Stimulated activated CD4-positive, alpha-beta T cell treated with anti-CD3 and anti-CD28 coated beads, Interleukin-1b, Interleukin-23, amount 100 ng/mL, for 4 hours (primary cell): ENCODE measurements at places on chromosomes 4 and X.

DNA sequence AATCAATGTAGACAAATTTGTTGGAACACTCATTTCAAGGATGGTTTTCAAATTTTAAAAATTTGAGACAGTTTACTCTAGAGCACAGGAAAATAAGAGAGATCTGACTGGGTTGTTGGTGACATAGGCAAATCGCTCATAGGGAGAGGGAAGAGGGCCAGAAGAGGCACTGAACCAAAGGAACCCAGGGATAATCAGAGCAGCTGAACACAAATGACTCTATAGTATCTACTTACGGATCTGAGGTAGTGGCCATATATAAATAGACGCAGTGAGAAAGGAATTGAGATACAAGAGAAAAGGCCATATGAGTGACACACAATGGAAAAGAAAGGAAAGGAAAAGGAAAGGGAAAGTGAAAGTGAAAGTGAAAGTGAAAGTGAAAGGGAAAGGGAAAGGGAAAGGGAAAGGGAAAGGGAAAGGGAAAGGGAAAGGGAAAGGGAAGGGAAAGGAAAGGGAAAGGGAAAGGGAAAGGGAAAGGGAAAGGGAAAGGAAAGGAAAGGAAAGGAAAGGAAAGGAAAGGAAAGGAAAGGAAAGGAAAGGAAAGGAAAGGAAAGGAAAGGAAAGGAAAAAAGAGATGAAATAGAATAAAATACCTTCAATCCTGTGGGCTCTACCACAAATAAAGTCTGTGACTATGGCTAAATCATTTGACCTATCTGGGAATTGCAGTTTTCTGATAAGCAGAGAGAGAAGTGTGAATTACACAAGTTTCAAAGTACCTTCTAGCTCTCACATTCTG is 759.2 kb downstream of the DMD start:
- DNase-seq = no peak

DNA sequence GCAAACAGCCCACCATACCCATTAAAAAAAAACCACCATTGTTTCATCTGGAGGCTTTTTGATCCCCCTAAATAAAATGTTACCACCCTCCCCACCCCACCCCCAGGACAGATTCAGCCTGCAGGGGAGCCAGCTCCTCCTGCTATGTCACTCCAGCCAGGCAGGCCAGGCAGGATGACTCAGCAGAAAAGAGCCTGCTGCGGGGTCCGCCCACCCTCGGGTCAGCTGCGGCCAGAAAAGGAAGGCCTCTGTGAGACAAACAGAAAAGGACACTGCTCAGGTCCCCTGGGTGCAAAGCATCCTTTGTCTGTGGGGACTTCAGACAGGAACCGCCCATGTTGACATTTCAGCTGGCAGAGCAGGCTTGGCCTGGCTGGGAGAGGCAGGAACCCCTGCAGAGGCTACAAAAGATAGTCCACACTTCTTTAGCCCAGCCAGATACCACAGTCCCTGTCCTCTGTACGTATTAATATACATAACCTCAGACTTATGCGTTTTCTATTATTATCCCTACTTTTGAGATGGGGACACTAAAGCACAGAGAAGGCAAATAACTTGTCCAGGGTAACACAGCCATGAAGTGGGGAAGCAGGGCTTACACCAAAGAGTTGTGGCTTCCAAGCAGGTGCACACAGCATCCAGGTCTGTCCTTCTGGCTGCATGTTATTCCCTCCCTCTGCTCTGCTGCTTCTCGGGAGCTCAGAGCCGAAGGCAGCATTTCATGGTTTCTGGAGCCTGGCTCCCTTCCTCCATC is 147.7 kb downstream of the CPEB2 start:
- no peak for DNase-seq

GRCh38 chr4:40730091-40730679 is 19.6 kb upstream of the NSUN7 start:
- no peak for DNase-seq

GRCh38 chr4:82954212-82954611 is 53.7 kb downstream of the THAP9 start:
- no peak for DNase-seq

DNA sequence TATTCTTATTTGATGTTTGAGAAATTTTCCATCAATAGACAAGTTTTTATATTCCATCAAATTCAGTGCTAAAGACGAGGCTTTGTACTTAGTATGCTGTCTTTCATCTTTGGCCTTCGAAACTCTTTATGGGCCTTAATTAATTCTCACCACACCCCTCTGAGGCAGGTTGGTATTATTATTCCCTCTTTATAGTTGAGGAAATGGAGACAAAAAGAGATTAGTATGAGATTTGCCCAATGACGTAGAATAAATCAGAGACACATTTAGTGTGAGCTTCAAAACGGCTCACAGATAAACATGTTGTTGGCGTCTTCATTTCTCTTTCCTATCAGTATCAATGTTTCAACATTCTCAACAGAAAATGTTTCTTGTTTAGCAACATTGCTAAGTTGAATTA is 35.9 kb upstream of the PTPN13 start:
- no peak for DNase-seq

- no peak for DNase-seq
Measured at GRCh38 chrX:2490634-2491033, 10.1 kb downstream of the DHRSX start.

- DNase-seq = no peak
Measured at GRCh38 chr4:2572076-2572475, 35.6 kb downstream of the FAM193A start.

GRCh38 chrX:49726966-49727365 is 31.2 kb upstream of the PAGE1 start:
- no peak for DNase-seq

- DNase-seq = peak; percentile 11
Measured at GRCh38 chrX:23694606-23695005, 27.3 kb downstream of the PRDX4 start.

DNA sequence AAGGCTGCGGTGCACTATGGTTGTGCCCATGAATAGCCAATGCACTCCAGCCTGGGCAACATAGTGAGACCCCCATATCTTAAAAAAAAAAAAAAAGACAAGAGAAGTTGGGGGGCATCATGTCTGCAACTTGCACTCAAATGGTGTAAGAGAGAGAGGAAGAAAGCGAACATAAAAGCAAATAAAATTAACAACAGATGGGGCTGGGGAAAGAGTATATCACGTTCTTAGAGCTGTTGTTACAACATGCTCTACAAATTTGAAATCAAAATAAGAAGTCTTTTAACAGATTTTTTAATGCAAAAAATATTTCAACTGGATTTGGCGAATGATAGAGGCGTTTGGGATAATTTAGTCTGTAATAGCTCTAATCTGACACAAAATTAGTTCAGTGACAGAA is 144.9 kb downstream of the FNIP2 start:
- DNase-seq = no peak

- DNase-seq = no peak
Measured at GRCh38 chr4:186200516-186200915, 9.1 kb downstream of the CYP4V2 start.

- no peak for DNase-seq
Measured at GRCh38 chr4:79213010-79213409, 112.9 kb downstream of the NAA11 start.

DNA sequence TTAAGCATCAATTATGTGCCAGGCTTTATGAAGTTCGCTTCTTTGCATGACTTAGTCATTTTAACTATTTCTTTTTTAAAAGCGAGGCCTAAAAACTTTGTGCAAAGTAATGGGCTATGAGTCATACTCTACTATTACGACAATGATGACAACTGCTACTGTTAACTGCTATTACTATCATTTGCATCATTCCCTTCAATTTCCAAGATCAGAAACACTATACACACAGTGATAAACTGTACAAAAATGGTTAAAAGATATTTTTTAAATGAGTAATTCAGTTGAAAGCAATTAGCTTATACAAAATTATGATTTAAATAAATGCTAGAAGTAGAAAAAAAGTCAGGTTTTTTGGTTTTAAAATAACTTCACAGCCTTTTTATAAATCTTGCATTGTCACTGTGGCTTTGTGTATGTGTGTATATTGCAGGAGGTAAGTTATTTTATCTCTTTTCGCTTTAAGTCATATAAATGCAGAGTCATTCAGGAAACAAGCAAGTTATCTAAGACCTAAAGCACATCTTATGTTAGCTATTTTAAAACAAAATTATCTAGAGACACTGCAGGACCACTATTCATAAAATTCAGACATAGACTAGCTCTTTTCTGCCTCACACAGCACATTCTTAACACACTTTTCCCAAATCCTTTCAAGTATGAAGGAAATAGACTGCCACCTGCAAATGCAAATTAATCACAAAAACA is 18.5 kb upstream of the CXCL3 start:
- no peak for DNase-seq

GRCh38 chr4:34091451-34091850 is 2152.9 kb downstream of the ARAP2 start:
- no peak for DNase-seq

- DNase-seq = no peak
Measured at GRCh38 chr4:134328741-134329140, 127.2 kb upstream of the PABPC4L start.

GRCh38 chr4:8850074-8850829 is 21.4 kb downstream of the HMX1 start:
- no peak for DNase-seq

DNA sequence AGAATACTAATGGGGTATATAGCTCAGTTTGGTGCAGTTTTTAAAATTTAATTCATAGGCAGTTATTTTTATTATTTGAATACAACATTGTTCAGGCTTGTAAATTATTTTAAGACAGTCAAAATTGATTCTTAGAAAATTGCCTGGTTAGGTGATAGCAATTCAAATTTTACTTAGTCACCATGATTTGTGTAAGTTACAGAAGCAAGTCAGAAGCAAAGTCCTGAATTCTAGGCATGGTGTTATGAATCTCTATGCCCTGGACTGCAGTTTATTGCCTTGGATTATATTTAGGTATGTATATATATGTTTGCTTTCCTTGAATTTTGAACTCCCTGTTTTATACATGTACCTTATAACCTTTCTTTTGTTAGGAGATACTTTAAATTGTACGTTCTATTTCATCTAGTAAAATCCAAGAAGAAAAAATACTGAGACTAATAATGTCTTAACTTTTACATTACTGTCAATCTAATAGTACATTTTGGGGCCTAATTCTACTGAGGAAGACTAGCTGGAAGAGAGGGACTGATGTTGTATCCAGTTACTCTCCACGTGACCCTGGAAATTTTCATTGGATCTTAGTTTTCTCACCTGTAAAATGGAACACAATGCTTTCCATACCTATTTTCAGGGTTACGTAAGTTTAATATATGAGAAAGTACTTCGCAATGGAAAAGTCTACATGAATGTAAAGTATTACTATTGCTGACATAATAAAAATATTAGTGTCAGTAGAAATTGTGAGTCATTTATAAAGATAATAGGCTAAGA is 25.1 kb downstream of the RAPGEF2 start:
- DNase-seq = no peak

GRCh38 chr4:84964995-84965552 is 1.4 kb downstream of the WDFY3 start:
- no peak for DNase-seq

DNA sequence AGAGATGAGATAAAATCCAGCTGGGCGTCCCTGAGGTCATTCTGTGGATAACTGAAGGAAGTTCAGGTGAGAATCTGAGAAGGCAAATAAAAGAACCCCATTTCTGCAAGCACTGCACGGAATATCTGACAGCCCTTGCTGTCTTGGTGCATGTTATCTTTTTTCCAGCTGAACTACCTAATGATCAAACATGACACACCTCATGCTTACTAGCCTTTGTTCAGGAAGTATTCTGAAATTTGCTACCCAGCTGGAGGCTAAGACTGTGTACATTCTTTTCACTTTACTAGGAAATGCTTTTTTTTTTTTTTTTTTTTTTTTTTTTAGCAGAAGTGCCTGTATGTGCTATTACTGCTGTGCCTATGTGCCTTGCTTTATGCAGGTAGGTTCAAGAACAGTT is 718.1 kb downstream of the SMARCA1 start:
- no peak for DNase-seq

DNA sequence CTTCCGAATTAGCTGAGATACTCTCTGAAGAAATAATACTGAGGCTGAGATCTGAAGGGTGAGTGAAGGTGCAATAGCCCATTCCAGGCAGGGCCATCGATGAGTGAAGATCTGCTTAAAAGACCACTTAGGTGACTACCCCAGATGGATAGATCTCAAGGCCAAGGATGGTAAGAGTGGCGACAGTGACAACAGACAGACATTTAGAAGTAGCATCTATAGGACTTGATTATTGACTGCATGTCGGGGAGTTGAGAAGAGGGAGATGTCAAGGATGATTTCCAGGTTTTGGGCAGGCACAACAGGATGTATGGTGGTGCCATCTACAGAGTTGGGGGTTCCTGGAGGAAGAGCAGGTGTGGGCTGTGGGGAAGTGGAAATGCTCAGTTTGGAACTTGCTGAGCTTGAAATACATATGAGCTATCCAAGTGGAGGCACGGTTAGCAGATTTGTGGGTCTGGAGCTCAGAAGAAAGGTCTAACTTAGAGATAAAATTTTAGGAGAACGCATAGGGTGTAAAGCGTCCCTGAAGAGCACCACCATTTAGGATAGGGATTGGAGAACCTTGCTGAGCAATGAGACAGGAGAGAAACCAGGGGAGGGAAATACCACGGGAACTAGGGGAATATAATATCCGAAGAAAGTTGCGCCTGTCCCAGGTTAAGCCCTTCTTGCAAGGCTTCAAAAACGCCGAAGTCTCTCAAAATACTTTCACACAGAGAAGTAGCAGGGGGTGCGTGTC is 688 bp downstream of the UFSP2 start:
- DNase-seq = no peak

- no peak for DNase-seq
Measured at GRCh38 chr4:27005501-27005900, 144.9 kb downstream of the STIM2 start.

DNA sequence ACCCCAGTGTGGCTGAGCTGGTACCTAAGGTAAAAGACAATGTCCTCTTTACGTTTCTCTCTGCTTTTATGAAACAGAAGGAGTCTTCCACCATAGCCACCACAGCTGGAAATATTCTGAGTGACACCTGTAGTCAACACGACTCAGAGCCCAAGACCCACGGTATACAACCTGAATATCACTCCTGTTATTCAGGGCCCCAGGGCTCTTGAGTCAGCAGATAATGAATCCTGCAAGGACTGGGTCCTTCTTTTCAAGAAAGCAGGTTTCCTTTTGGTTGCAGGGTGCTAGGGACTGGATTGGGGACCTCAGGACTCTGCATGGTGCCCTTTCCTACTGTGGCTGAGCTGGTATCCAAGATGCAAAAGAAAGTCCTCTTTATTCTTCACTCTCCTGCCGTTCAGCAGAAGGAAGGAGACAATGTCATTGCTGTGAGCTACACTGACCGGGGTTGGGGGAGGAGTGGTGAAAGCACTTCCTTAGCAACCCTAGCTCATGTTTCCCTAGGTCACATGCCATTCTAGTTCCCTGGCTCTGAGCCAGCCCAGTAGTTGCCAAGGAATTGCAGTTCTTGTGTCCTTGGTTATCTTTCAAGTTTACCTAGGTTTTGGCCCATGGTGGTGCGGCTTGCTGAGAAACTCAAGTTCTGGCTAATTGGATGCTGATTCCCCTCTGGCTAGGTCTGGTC is 23.7 kb upstream of the UNC5C start:
- no peak for DNase-seq

- DNase-seq = no peak
Measured at GRCh38 chr4:188107931-188108843, 1.2 kb downstream of the TRIML2 start.
